GM23338 (cell line): ENCODE measurements at places on chromosomes 6 and 20. TPM values are rescaled to one million over a fixed set of nuclear protein-coding genes. Genes with fewer than 3 reads are reported as not detected.

GRCh38 chr6:125835221-125835744 lies 44.5 kb downstream of the NCOA7 start:
- DNase-seq: no peak

DNA sequence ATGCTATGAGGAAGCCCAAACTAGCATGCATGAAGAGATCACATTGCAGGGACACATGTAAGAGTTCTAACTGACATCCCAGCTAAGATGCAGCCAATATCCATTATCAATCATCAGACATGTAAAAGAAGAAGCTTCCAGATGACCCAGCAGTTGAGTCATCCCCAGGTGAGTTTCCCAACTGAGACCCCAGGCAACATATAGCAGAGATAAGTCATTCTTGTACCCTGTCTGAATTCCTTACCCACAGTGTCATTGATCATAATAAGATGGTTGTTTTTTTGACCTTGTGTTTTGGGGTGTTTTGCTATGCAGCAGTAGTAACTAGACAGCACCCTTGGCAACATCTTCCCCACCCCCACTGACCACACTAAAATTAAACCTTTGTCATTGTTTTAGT lies 18.9 kb downstream of the SIRPD start:
- DNase-seq: no peak

Gene MRPS26
- 154 and 158 TPM in 2 replicates for polyA plus RNA-seq

DNA sequence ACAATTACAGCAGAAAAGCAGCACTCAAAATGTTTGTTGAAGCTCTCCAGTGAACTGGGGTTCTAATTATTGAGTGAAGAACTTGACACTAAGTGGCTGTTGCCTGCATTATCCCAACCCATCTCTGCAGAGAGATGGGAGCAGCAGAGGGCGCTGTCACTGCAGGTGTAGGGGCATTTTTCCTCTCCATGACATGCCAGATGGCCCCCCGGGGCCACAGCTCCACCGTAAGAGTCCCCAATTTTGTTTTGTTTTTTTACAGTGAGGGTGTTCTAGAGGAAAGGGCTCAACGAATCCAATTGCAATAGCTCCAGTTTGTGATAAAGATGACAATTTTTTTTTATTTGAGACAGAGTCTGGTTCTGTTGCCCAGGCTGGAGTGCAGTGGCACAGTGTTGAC lies 1.9 kb upstream of the FUCA2 start:
- DNase-seq: peak; percentile 88

GRCh38 chr6:151101816-151102694 lies 137.7 kb upstream of the AKAP12 start:
- DNase-seq: no peak

- DNase-seq: no peak
These were observed 17.4 kb downstream of the PEX3 start for GRCh38 chr6:143468026-143468425.

Gene GJA10
- not detected in 2 replicates for polyA plus RNA-seq

Gene OSBPL2
- polyA plus RNA-seq: 16.6 and 19.4 TPM in 2 replicates

Gene PPT2
- polyA plus RNA-seq: 8.9 and 10.1 TPM in 2 replicates

- DNase-seq: no peak
These were observed 608.4 kb upstream of the SYNCRIP start for GRCh38 chr6:86251106-86251505.

DNA sequence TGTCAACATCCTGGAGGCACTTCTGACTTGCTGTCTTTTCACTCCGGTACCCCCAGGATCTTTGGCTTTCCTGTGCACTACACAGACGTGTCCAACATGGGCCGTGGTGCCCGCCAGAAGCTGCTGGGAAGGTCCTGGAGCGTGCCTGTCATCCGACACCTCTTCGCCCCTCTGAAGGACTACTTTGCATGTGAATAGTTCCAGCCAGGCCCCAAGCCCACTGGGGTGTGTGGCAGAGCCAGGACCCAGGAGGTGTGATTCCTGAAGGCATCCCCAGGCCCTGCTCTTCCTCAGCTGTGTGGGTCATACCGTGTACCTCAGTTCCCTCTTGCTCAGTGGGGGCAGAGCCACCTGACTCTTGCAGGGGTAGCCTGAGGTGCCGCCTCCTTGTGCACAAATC lies 12.0 kb upstream of the MAPRE1 start:
- DNase-seq: peak; percentile 91

Gene C20orf96
- 29.0 and 36.3 TPM in 2 replicates for polyA plus RNA-seq

DNA sequence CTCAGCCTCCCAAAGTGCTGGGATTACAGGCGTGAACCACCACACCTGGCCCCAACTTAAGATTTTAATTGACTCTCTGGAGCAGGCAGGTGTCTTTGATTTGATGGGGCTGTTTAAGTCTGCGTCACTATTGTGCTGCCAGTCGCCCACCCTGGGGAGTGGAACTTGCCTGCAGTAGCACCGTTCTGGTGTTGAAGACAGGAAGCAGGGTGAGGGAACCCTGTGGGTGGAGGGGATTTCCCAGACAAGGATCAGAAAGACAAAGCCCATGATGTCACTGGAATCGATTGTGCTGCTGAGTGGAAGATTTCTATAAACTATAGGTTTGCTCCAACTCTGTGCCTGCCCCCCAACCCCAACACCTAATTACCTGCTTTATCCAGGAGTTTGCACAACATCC lies 11.0 kb downstream of the ALDH8A1 start:
- no peak for DNase-seq

DNA sequence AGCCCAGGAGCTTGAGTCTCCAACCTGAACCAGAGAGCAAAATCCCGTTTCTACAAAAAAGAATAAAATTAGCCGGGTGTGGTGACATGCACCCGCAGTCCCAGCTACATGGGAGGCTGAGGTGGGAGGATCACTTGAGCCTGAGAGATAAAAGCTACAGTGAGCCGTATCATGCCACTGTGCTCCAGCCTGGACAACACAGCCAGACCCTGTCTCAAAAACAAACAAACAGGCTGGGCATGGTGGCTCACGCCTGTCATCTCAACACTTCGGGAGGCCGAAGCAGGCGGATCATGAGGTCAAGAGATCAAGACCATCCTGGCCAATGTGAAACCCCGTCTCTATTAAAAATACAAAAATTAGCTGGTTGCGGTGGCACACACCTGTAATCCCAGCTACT lies 11.4 kb upstream of the PTCRA start:
- no peak for DNase-seq

- peak; percentile 17 for DNase-seq
These were observed 102.6 kb downstream of the IBTK start for GRCh38 chr6:82144852-82145340.

- no peak for DNase-seq
These were observed 9.0 kb upstream of the HDAC2 start for GRCh38 chr6:113979937-113980336.

- DNase-seq: no peak
These were observed 7.5 kb downstream of the ESF1 start for GRCh38 chr20:13777171-13777601.

DNA sequence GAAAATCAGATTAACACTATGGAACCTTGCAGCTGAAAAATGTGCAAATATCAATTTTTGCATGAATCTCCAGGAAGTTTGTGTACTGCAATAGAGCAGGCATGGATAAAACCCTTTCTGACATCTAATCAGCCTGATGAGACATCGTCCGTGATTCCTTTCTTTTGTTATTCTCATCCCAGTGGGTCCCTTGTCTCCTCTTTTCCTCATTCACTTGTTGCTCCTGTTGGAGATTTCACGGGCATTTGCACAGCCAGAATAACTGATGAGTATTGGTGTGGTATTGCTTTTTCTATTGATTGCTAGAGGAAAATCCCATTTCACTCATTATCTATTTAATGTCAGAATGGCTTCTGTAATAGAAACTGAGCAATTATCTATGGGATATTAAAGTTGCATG lies 39.9 kb downstream of the SCGN start:
- no peak for DNase-seq
